Stimulated activated CD8-positive, alpha-beta memory T cell treated with anti-CD3 and anti-CD28 coated beads, Interleukin-15, amount 100 ng/mL, for 24 hours (primary cell): ENCODE measurements at places on chromosomes 4 and X.

DNA sequence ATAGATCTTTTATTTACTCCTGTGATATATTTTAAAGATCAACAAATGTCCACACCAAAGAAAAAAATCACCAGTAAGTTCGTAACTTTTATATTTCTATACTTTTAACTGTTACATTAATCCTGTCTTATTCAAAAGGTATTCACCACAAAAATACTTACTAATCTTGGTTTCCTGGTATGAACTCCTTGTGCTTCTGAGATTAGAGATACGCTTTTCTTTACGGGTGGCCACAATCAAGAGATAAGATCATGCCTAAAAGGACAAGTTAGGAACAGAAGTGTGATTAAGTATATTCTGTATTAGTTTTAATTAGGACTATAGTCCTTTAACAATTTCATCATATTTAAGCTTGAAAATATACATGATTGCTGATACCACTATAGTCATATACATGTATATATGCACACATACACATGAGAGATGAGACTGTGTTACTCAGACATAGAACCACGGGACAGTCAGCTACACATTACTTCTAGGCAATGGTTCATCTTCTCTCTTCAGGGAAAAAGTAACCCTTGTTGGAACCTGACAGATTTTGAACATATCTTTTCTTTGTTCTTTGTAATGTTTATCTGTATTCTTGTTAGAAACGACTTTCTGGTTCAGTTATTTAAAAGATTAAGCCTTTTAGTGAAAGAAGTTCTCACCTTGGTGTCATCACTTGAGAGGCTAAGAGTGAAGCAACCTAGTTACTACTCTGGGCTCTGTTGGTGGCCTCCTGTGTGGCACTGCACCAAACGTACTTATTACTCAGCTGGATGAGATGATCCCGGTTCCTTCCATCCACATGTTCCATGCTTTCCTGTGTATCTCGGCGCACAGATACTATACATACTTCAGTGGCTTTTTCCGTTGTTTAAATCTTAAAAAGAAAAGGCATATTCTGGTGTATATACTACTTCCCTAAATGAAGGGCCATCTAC lies 146.1 kb downstream of the CBR4 start:
- DNase-seq = no peak

DNA sequence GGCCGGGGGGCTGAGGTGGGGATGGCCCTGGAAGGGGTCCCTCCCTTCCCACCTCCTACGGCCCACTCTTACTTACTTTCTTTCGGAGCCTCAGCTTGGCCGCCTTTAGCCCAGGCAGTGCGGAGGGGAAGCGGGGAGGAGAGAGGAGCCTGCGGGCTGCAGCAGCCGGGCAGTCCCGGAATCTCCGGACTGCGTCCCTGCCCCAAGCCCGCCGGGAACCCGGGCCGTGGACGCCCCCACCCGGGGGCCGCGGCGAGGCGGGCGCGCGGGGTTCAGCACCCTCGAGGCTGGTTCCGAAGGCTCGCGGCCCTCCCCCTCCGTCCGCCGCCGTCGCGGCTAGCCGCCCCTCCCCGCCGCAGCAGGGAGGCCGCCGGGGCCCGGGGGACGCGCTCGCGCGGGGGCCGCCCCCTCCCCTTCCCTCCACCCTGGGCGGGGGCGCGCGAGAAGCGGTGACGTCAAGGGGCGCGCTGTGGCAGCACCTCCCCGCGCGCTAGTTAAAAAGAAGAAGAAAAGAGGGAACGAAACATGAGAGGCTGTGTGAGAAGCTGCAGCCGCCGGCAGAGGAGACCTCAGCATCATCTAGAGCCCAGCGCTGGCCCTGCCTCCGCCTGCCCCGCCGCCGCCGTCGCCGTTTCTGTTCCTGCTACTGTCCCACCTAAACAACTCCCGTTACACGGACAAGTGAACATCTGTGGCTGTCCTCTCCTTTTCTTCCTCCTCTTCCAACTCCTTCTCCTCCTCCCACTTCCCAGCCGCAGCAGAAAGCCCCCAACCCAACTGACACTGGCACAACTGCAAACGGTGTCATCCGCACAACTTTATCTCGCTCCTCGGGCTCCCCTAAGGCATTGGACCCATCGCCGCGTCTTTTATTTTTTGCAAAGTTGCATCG lies at the start of gene HHIP:
TSS of gene HHIP (plus strand) at position 526 of the 892 bp plus-strand sequence. CDS start 520 bp downstream, outside the sequence.
- DNase-seq = no peak

- DNase-seq = no peak
These were observed 260.3 kb upstream of the TENM3 start for GRCh38 chr4:181982856-181983255.

GRCh38 chrX:103831803-103832544 lies at the start of gene RAB9B:
Gene RAB9B (minus strand): TSS chrX:103832257. CDS start chrX:103825784, 6,473 bp downstream.
- DNase-seq = peak; percentile 18

GRCh38 chr4:89277412-89277811 lies 30.2 kb downstream of the GPRIN3 start:
- DNase-seq = no peak

DNA sequence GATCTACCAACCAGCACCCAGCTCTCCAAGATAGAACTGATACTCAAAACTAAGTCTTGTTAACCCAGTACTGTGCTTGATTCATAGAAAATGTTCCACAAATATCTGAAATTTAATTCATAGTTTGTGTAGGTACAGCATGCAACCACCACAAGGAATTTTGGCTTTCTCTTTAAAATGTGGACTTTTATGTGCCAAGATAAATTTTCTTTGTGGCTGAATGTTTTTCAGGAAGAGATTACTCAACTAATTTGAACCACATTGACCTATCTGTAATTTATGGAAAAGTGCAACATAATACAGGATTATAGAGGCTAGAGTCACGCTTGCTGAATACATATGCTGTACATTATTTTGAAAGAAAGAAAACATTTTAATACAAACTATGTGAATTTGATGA lies 730.8 kb downstream of the IL1RAPL1 start:
- no peak for DNase-seq

DNA sequence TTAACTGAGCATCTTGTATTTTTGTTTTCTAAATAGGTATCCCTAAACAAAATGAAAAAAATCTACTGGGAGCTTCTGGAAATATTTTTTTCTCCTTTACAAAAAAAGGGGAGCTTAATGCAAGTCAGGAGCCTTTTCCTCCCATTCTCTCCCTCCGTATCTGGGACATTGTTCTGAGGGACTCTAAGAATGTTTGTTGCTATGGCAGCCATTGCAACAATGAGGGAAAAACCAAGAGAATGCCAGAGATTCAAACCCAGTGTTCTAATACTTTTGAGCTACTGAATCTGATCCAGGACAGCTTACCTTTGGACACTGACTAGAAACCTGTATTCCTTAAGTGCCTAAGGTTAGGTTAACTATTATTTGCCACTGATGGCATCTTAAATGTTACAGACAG lies 485.7 kb upstream of the HS3ST1 start:
- DNase-seq = no peak

GRCh38 chr4:134326866-134327265 lies 125.3 kb upstream of the PABPC4L start:
- DNase-seq = no peak
